ENCODE measurements at places on chromosomes 7 and 10.

- DNase-seq, result no peak
These were observed 551.4 kb downstream of the LRMDA start for GRCh38 chr10:75982611-75983369.

GRCh38 chr10:113438652-113439051, 114.2 kb upstream of the HABP2 start:
- DNase-seq, result peak; percentile 26

GRCh38 chr10:109405338-109405737, 518.0 kb downstream of the XPNPEP1 start:
- no peak for DNase-seq

GRCh38 chr10:22619101-22619500, 95.3 kb downstream of the PIP4K2A start:
- no peak for DNase-seq

DNA sequence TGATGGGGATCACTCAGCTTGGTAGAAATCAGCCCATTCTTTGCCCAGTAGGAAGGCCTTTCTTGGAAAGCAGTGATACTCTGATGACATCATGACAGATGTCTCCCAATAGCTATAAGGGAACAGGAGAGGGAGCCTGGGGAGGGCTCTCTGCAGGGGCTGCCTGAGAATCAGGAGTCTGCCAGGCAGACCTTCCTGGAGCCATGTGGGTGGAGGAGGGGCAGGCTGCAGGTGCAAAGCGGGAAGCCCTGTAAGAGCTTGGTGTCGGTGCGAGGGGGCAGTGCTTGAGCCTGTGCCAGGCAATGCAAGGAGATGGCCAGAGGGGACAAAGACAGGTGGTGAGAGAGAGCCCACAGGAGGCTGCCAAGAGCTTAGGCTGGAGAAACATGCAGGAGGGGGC, 5.0 kb upstream of the TNS3 start:
- no peak for DNase-seq

GRCh38 chr10:43970717-43971116, 322.0 kb upstream of the ZNF32 start:
- no peak for DNase-seq

- no peak for DNase-seq
These were observed 81.0 kb downstream of the PTPRN2 start for GRCh38 chr7:158506626-158507025.

GRCh38 chr7:102064361-102065025, 222.2 kb upstream of the SH2B2 start:
- peak; percentile 88 for DNase-seq

DNA sequence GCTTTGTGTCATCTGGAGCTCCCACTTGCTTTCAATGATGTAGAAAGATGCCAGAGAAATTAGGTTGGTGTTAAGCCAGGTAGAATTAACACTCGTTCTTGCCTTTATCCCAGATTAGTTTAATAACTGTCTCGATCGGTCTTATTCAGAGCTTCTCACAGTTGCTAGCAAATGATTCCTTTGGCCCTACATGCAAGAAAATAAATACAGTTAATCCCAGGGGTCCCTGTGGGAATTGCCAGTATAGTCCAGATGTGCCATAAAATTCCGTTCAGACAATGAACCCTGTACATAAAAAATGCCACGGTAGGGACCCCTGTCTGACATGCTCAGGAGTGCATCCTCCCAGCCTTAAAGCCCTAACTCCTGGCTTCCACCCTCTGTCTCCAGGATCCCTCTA, 207.5 kb downstream of the ARHGAP12 start:
- DNase-seq, result no peak

- no peak for DNase-seq
These were observed 28.3 kb upstream of the TES start for GRCh38 chr7:116182023-116182422.

GRCh38 chr7:87001214-87001613, 58.2 kb downstream of the ELAPOR2 start:
- no peak for DNase-seq

DNA sequence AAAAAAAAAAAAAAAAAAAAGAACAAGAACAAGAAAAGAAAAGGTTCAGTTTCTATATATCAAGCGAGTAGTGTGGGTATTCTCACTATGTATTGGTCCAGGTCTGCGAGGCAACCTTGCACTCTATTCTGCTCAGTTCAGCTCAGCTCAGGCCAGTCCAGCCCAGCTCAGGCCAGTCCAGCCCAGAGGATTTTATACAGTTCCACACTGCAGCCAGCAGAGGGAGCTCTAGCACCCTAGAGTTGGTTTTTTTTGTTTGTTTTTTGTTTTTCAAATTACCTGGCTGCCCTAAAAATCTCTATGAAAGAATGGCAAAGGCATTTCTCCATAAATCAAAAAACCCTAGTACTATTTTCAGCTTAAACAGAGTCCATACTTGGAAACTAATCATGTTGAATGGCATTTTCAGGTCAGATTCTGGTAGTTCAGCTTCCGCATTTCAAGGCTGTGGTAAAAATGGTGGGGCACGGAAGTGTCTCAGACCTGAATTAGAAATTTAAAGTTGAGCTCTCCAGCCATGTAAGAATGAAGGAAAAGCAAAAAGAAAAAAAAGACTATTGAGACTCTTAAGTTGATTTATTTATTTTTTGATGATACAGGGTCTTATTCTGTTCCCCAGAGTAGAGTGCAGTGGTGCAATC, 55.2 kb upstream of the GSDME start:
- peak; percentile 63 for DNase-seq

GRCh38 chr7:129578829-129579228, 32.7 kb upstream of the NRF1 start:
- no peak for DNase-seq

DNA sequence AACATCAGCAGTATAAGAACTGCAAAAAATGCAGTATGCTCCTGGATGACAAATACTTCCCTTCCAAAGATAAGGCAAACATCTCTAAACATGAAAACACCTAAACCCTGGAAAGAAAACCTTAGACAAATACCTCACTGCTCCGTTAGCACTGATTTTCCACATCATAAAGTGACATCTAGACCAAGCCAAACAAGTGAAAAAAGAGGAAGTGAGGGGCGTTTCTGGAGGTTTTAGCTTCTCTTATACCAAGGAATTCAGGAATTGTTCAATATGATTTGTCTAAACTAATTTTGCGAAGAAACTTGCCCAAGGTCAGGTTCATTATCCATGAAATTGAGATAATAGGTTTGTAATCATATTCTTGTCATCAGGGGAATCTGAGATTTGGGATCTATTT, 279.7 kb downstream of the ADRA2A start:
- no peak for DNase-seq

DNA sequence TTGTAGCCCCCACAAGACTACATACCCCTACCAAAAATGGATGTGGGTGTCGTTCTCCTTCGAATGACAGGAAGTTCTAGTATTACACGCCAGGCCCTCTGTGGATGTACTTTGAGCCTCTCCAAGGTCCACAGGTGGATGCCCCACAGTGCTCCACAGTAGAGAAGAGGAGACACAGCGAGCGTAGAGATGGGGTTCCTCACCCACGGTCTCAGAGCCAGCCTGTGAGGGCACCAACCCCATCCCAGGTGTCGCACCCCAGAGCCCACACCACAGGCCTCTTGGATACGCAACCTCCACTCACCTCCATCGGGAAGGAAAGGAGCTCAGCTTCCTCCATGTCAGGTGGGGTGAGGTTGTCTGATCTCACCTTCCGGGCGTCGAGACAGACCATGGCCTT, 2.3 kb downstream of the CPA5 start:
- no peak for DNase-seq

GRCh38 chr10:45599021-45599603, 73.5 kb downstream of the ZFAND4 start:
- no peak for DNase-seq

GRCh38 chr10:131277278-131277677, 34.2 kb downstream of the TCERG1L start:
- no peak for DNase-seq

DNA sequence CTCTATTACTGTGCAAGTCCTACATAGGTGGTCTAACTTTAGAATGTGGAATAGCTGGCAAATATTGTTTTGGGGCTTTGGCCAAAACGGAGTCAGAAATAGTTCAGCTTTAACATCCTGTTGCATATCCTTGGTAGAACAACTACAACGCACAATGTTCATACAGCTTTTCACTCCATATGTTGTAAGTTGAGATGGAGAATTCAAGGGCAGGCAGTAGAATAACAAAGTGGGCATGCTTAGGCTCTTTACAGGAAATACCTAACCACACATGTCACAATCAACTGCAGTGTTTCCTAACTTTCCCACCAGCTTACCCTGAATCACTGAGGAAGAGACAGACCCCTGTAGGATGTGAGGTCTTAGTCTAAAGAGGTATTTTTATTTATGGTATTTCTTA, 122.3 kb downstream of the PPP1R3A start:
- DNase-seq, result peak; percentile 15

GRCh38 chr10:90986870-90987269, 66.0 kb upstream of the ANKRD1 start:
- DNase-seq, result no peak

- no peak for DNase-seq
These were observed 8.1 kb downstream of the CYP26A1 start for GRCh38 chr10:93081834-93082233.

DNA sequence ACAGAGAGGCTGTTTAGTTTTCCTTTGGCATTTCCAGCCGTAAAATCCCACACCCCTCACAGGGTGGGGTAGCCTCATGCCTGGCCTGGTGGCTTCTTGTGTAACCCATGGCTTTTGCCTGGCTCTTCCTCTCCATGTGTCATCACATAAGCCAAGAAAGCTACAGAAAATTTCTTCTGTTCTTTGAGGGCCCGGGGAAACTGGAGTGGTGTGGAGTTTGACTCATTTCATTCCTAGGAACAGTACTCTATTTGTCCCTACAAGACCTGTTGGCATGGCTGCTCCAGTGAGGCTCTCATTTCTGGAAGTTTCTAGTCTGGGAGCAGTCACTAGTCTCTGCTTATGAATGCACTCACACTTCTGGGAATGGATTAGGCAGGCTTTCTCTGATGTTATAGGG, 523.9 kb downstream of the SUGCT start:
- DNase-seq, result no peak

- DNase-seq, result no peak
These were observed 31.7 kb downstream of the TRIM24 start for GRCh38 chr7:138491612-138492386.

DNA sequence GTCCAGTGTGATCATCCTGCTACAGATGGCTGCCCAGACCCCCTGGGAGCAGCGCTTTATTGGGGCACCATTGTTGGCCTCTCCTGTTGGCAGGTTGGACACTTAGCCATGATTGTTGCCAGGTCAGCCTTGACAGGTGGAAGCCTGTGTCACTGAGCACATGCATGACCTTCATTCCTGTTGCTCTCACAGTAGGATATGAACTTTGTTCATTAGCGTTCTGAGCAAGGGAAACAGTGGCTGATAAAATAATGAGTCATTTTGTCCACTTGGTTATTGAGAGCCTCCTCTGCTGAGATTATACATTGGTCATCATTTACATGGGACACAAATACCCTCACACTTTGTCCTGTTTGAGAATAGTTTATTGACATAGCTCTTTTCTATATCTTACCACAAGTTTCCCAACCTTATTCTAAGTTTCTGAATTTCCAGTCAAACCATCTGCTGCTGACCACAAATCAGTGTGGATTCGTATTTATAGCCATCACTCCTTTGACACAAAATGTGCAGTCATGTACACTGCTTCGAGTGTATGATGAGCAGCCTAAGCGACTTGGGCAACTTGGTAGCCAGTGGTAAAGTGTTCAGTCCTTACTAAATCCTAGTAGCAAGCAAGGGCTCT, 102.6 kb downstream of the TPST1 start:
- DNase-seq, result no peak

DNA sequence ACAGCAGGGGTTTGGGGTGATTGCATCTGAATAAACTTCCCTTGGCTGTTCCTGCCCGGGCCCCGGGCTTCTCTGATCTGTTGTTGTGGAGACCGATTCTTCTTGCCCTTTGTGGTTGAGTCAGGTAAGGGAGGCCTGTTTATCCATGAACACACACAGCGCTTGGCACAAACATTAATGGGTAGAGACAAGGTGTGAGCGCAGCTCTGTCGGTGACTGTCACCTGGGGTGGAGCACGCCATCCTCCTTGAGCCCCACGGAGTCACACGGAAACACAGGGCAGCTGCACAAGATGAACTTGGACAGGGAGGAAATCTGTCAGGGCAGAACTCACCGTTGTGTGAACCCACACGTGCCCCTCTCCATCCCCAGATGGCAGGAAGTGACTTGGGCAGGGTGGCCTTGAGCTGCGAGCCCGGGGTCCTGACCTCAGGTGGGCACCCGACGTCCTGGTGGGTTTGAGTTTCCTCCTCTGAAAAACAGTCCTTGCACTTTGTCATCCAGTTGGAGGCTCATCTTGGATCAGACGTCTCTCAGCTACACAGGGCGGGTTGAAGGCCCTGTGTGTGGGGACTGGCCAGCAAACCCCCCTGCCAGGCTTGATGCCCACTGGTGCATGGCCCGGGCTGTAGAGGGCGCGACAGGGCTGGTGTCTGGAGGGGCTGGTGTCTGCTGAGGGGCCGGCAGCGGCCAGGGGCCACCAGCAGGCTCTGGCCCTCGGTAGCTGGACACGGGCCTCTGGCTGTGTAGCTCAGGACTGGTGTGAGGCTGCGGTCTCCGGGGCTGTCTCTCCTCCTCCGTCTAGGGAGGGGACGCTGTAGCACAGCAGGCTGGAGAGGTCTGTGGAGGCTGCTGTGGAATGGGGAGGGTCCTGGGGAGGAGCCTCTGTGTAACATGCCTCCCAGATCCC, 24.2 kb upstream of the SHH start:
- DNase-seq, result no peak

GRCh38 chr10:804787-805619, 115.5 kb upstream of the DIP2C start:
- DNase-seq, result peak; percentile 46

DNA sequence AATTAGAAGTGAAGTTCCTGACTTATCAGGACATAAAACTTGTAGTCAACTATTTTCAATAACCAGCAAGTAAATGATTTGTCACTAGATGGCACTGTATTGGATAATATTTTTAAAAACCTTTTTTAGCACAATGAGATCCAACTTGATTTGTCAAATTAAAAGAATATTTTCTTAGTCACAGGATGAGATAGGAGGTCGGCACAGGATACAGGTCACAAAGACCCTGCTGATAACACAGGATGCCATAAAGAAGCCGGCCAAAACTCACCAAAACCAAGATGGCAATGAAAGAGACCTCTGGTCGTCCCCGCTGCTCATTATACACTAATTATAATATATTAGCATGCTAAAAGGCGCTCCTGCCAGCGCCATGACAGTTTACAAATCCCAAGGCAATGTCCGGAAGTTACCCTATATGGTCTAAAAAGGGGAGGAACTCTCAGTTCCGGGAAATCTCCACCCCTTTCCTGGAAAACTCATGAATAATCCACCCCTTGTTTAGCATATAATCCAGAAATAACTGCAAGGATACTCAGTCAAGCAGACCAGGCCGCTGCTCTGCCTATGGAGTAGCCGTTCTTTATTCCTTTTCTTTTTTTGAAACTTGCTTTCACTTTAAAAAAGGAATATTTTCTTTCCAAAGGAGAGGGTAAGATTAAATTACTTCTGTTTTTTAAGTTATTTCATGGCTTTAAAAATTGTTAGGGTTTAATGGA, 255.7 kb upstream of the MKLN1 start:
- peak; percentile 41 for DNase-seq

DNA sequence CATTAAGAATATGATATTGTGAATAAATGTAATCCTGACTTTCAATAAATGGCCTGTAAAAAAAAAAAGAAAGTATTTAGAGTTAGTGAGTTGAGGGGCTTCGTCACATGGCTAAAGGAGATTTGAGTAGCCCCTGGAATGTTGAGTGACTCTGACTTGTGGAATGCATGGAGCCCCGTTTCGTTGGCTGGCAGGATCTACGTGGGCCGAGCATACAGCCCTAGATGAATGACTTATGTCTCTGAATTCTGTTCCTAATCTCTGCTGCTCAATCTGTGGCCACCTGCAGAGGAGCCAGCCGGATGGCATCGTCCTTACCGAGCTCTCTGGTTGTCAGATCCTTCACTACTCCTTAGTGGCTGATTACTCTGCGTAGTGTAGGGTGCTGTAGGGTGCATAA, 155.7 kb downstream of the MGMT start:
- no peak for DNase-seq

Measured in suppressor macrophage (primary cell).